ENCODE measurements at places on chromosomes 3 and 15.

DNA sequence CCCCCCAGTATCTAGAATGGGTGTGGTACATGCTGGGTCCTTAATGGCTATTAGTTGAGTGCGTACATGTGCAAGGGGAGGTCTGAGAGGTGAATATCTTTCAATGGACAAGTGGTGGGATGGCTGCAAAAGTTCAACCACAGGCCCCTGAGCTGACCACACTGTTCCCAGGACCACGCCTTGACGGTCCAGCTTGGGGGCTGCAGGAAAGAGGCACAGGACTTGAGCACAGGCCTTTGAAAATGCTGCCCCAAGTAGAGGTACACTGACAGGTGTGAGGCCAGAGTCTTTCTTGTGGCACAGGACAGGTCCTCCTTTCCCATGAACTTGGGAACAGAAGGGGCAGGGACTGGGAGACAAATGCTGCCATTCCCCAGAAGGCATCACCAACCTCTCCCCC lies 24.0 kb downstream of the AMOTL2 start:
- no peak for DNase-seq

GRCh38 chr3:45664578-45664977 lies 24.6 kb upstream of the SACM1L start:
- DNase-seq: no peak

- DNase-seq: no peak
Measured at GRCh38 chr15:76208786-76209424, 102.4 kb downstream of the ETFA start.

DNA sequence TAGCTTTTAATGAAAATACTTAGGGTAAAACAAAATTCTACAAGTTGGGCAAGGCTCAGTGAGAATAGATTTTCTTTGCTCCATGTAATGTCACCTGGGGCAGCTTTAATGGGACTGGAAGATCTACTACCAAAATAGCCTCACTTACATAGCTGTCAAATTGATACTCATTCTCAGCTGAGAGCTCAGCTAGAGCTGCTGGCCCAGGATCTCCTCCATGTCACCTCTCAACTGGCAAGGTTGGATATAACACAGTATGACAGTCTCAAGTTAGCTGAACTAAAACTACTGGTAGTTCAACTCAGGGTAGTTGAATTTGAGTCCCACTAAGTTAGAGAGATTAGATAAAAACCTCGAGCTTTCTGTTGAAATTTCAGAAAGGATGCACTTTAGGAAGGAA lies 218.5 kb upstream of the PLSCR5 start:
- DNase-seq: no peak

DNA sequence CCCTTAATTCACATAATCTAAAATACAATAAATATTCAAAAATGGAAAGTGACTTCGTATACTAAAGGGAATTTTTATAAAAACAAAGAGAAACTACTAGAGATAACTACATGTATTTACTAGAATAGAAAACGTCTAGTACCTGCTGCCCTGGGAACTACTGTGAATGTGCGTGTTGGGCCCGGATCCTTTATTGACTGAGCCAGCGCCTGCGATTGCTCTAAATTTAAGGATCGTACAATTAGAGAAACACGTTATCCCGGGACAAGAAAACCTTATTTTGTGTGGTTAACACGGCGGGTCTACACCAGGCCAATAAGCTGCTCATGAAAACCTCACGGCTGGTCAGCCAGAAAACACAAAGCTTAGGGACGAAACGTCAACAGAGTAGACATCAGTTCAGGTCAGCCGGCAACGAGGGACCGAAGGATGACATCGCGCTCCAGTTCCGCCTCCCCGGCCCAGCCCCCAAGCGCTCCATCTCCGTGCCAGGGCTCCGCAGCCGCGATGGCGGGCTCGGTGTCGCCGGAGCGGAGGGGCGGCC lies 555 bp downstream of the TM2D3 start:
- no peak for DNase-seq

Data from AG09309 (cell line).